ENCODE measurements at places on chromosomes 11 and 22.
A peak's percentile ranks its signal among the peaks of the same experiment; 100 is the strongest.

- no peak for DNase-seq
These were observed 13.6 kb upstream of the CDC42EP1 start for GRCh38 chr22:37546437-37547250.

DNA sequence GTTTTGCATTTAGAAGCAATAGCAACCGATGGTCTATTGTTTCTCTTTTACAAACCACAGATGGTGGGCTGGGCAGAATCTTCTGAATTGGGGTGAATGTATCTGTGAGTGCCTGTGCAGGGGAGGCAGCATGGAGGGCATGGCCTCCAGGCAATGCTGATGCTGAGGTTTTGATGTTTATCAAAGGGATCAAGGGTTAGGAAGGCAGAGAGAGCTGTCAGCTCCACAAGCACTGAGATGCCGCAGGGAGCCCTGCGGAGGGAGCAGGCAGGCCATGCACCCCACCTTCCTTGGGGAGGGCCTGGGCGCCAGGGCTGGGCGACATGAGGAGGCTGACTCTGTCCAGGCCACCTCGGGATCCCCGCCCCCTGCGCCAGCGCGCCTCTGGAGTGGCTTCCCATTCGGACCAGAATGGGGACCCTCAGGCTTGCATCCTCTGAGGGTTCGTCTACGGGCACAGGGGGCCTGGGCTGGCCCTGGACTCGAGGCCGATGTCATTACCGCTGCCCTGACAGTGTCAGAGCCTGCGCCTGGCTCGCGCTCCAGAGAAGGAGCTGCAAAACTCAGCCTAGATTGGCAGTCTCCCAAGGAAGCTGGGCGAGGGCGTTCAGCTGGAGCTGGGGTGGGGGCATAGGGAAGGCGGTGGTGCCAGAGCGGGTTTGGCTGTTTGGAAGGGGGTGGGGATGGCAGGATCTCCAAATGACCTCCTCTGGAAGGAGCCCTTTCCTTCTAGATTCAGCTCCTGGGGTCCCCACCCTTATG, 13.9 kb upstream of the TH start:
- no peak for DNase-seq

DNA sequence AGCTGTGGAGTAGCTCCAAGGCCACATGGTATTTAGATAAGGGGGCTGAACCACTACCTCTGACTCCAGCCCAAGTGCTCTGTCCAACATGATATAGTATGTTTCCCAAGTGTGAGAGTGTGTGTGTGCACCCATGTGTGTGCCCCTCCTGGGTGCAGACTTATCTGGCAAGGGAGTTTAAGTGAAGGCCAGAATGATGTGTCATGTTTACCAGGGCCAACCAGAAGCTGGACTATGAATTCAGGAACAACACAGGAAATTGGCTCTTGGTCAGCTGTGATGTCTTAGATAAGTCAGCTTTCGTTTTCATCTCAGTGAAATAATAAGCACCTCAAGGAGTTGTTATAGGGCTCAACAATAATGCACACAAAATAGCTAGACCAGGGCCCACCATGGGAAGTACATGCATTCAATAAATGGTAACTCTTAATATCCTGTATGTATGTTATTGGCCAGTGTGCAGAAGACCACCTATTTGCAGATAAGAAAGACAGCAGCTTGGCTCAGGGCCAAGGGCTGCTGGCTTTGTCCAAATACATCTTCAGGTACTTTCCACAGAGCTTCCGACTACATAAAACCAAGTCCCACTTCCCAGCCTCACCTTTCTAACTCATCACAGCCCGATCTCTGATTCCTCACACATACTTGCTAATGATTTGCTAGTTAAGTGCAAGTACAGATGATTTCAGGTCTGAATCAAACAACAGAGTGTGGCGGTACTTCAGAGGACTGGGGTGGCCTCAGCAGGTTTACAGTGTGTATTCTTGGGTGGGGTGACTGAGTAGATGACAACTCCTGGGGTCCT, 120.9 kb downstream of the ME3 start:
- DNase-seq: no peak

DNA sequence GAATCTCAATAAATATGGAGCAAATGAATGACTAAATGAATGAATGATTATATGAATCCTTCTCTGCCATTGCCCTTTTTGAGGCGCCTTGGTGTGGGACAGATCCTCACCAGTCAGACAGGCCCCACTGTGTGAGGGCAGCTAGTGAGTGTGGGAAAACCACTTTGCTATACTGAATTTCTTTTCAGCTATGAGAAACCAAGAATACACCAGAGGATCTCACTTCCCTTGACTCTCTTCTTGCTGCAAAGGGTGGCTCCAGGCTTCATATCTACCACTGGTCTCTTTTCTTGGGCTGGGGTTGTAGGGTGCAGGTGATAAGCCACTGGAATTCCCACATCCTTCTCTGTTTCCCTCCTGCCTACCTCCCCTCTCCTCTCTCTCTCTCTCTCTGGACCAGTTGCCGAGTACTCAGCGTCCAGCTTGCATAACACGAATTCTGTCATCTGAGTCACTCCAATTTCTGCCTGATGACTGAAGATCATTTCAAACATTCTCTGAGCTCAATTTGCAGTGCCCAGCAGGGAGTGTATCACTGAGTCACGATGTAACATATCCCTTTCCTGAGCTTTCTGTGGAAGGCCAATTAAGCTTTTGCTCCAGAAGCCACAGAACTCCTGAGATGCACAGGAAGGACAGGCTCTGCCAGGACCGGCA, 304.3 kb upstream of the NCAM1 start:
- DNase-seq: no peak

DNA sequence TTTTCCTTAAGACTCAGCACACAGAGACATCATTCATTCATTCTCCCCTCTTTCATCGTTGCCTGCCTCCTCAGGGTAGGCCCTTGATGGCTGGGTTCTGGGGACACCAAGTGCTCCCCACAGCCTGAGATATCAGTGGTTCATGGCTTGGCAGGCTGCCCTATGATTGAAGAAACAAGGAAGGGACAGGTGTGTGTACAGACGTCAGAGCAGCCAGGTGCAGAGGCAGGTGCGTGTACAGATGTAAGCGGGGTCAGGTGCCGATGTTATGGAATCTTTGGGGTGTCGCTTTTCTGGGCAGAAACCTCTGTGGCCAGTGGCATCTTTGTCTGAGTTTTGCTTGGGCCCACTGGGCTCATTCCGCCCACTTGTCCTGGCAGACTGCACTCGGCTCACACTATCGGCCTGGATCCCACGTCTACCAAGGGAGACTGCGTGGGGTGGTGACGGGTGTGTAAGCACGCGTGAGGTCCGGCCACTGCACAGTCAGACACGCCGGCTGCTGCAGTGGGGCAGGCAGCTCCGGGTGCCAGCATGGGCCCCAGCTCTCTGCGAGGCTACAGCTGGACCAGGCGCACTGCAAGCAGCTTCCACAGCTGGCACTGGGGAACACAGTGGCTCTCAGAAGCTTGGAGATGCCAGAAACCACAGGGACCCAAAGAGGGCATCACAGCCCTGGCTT, 20.9 kb upstream of the KIAA0930 start:
- DNase-seq: no peak

- DNase-seq: no peak
These were observed 49.1 kb upstream of the LRRC32 start for GRCh38 chr11:76719686-76720085.

DNA sequence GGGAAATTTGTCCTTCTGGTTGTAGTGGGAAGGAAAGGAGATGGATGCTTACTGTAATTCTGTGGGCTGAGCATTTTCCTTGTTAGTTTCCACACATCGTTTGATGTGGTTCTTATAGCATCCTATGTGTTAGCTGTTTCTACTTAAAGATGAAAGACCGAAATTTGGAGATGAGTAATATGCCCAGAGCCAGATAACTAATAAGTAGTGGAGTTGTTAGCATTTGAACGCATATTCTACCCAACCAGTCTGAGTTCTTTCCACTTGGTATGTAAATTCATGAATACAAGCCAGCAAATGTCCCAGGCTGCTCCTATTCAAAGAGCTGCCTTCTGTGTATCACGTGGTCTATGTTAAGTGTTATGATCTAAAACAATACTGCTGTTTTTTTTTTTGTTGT, 14.6 kb downstream of the SPECC1L start:
- DNase-seq: peak; percentile 13

DNA sequence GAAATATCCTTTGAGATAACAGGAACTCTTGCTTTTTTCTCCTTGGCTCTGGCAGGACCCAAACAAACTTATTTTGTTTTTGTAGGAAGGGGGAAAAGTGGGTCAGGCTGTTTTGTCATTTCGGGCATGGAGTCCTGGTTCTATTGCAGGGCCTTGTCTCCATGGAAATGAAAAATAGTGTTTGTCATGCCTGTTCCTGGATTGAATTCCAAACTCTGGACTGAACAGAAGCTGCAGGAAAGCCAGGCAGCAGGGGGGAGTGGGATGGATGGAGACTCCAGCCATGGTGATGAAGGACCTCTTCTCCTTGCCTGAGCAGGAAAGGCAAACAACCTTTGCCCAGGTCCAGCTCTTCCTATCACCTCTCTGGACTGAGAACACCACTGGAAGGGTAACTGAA, 87.0 kb downstream of the SCN3B start:
- no peak for DNase-seq

DNA sequence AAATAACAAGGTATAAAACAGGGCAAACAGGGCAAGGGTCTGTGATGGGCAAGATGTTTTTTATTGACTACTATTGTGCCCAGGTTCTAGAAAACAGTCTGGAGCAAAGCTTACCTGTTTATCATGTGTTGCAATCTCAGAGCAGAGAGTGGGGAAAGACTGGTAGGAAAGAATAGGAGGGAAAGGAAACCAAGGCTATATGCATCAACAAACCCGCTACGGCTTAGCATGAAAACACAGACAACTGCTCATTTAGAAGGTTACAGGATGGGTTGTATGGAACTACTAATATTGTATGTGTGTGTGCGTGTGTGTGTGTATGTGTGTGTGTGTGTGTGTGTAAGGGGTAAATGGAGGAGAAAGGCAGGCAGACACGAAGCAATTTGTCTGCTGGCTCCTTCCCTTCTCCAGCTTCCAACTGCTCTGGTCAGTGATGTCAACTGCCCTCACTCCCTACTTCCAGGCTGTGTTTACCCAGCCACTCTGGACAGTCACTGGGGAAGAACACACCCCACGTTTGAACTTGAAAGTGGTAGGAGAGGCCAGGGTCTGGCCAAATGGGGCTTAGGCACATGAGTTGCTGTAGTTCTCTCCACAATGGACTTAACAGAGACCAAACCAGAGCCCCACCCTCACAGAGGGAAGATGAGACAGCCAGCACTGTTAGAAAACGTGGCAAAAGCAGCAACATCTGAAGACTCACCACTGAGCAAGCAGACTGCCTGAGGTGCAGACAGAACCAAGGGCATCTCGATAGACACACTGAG, 47.0 kb downstream of the GAB2 start:
- DNase-seq: no peak

DNA sequence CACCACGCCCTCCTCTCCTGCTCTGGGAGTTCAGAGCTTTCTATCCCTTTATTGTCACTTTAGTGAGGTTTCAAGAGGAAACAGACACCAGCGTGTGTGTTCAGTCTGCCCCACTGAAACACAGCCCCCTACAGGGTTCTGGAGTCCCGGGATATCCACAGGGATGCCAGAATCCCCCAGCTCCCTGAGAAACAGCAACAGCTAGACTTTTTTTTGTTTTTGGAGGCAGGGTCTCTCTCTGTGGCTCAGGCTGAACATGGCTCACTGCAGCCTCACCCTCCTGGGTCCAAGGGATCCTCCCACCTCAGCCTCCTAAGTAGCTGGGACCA, 10.4 kb downstream of the SULT4A1 start:
- DNase-seq: no peak

GRCh38 chr11:112087212-112087611, 539 bp downstream of the SDHD start:
- DNase-seq: no peak

- DNase-seq: no peak
These were observed 15.2 kb downstream of the PPIL2 start for GRCh38 chr22:21680830-21681565.

GRCh38 chr11:69999721-70000120, 78.4 kb upstream of the ANO1 start:
- DNase-seq: no peak
